ENCODE measurements at places on chromosomes 1 and 21.

GRCh38 chr21:41558842-41559241 is 50.9 kb upstream of the TMPRSS2 start:
- no peak for DNase-seq

- no peak for DNase-seq
Measured at GRCh38 chr21:15006594-15007230, 58.1 kb downstream of the NRIP1 start.

- DNase-seq, result no peak
Measured at GRCh38 chr1:187872550-187872949, 1043.8 kb downstream of the PLA2G4A start.

DNA sequence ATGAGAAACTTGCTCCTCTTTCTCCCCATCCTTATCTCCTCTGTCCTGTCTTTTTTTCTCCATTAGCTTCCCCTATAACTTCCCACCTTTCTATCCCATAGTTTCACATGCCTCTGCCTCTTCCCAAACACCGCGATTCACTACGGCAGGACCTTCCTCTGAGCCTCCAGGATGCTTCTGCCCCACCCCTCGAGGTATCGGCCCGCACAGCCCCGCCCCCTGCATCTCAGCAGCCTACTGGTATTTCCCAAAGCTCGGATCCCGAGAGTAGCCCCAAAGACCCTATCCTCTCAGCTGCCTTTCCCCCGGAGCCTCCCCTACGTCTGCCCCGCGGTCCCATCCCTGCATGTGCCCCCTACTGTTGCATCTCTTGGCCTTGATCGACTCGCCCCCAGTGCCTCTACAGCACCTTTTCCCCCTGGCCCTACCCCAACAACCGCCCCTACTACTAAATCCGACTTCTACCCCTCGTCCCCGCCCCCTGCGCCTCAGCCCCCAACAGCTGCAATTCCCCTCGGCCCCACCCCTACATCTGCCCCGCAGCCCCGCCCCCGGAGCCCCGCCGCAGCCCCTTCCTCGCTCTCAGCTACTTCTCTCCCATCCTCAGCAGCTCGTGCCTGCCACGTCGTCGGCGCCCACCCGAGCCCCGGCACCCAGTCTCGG is 512 bp downstream of the PIAS3 start:
- DNase-seq, result peak; percentile 43

DNA sequence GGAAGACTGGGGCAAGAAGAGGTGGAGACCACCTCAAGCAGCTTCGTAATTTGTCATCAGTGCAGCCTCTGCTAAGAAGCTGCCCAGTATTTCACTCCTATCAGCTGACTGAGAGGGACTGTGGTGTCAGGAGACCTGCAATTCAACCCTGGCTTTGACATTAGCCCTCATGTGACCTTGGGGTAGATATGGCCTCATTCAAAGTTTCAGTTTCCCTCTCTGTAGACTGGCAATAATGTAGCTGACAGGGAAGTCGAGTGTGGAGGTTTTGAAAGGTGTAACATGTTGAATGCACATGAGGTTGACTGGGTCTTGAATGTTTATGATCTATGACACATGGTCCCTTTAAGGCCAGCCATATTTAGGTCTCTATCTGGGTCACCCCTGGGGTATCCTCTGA is 2.2 kb upstream of the SPRR4 start:
- DNase-seq, result no peak

DNA sequence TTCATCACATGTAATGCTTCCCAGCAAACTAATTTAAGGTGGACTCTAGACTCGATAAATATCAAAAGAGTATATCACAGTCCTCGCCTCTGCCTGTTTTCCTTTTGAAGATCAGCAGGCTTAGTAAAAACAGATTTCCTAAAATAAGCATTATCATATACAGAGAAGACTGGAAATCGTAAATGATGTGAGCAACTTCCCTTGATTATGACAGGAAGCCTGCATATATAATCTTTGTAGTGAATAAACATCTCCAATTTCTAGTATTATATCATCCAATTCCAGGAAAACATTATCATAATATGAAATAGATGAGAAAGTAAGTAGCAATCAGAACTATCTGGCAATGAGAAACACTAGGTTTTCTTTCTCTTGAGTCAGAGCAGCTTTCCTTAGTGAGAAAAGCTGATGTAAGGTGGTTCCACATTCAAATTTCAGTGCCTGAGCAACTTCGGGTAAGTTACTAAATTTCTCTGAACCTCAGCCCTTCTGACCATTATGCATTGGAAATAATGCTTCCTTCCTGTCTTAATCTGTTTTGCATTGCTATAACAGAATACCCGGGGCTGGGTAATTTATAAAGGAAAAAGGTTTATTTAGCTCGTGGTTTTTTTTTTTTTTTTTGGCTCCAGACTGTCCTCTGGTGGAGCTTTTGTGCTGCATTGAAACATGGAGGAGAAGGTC is 12.6 kb upstream of the POU2F1 start:
- no peak for DNase-seq

GRCh38 chr21:30042443-30042842 is 102.6 kb upstream of the GRIK1 start:
- DNase-seq, result no peak

DNA sequence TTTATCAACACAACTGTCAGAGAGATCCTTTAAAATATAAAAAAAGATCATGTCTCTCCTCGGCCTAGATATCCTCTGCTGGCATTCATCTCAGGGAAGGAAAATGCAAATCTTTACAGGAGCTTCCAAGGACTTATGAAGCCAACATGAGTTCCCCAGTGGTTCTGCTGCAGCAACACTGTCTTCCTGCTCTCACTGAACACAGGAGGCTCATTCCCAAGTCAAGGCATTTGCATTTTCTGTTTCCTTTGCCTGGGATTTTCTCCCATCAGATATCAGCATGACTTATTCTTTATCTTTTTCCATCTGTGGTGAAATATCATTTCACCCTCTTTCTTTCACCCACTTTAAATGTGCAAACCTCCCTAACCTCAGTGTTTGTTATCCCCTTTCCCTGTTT is 513.8 kb upstream of the ZP4 start:
- DNase-seq, result no peak

DNA sequence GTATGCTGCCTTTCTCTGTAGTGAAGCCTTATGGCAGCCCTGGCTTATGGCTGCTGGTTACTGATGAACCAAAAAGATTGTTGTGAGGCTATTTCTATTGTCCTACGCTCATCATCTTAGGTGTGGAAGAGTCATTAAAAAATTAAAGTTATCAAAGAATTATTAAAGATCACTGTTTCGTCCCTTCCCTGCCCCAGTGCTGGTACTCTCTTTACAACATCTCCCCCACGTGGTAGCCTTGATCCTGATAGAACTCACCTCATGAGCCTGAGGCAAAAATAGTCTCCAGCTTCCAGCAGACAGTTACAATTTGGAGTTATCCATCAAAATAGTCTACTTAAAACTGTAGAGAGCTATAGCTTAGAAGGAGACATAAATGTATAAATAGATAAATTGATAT is 201.5 kb downstream of the S1PR1 start:
- DNase-seq, result no peak

- DNase-seq, result no peak
Measured at GRCh38 chr1:185860311-185860710, 126.1 kb downstream of the HMCN1 start.

DNA sequence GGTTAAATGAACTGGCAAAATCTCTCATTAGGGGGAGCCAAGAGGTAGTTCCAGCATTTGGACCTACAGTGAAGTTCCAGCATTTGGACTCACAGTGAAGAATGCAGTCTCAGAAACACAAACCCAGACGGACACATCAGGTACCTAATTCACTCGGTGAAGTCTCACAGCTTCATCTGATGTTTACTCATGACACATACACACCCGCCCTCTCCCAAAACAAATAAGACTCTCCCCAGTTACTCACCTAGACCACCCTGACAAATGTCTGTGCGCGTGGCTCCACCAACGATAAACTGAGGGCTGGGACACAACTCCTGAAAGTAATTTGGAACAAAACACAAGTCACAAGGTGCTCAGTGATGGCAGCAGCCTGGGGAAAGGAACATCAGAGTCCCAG is 11.4 kb downstream of the CAPN8 start:
- DNase-seq, result no peak

GRCh38 chr1:222697203-222697602 is 15.1 kb downstream of the AIDA start:
- no peak for DNase-seq

DNA sequence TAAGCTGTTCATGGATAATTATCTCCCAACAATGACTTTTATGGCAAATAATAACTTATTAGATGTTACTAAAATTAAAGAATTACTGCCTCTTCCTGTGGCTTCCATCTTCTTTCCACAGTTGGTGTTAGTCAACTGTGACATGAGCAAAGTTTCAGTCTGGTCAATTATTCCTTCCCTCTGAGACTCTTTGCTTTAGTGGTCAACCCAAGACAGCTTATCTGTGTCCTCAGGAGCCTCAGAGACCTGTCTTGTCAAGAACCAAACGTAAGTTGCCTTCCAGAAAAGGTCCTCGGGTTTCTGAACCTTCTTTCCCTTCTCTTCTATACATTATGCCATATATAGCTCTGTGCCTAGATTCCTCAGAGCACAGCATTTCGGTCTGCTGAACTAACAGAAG is 263.2 kb upstream of the ZP4 start:
- DNase-seq, result no peak

GRCh38 chr1:107789817-107790524 is 175.0 kb downstream of the VAV3 start:
- no peak for DNase-seq

DNA sequence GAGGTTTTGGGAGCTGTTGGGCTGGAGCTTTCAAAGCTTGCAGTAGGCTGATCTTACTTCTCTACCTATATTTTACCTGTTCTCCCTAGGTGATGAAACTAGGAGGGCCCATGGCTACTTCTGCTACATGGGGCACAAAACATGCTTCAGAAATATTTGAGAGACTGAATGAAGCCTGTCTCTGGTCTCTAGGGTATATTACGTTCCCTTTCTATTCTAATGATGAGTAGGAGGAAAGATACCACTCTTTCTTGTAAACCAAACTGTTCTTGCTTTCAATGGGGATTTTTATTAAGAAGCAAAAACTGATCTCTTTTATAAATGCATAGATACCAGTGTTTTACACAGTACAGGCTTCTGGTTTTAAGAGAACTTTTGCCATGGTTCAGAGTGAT is 103.1 kb downstream of the GALNT2 start:
- DNase-seq, result no peak

DNA sequence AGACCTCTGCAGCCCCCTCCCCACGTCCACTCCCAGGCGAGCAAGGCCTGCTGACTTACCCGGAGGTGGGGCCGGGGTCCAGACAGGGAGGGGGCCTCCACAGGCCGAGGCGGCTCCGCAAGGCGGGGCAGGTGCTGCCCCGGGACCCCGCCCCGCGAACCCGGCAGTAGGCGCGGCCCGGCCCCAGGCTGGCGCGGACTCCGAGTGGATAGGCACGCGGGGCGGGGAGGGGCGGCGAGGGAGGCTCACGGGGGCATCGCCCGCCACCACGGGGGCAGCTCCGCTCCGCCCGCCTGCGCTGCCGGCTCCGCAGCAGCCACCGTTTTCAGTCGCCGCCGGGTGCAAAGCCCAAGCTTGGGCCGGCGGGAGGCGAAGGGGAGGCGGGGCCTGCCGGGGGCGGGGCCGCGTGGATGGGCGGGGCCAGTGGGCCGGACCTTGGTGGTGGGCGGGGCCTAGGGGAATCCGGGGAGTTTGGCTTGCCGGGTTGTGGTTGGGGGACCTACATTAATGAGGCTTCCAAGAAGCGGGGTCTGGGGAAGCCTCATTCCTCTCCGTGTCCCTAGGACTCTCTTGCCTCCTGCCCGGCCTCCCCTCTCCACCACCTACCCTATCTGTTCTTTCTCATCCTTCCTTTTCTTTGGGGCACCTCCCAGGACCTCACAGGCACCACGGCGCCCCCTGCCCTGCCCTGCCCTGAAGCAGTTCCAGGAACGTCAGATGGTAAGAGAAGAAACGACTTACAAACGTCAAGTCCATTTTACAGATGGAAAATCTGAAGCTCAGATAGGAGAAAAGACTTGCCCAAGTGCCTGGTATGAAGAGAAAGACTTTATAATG is at the start of gene RIMS3:
TSS of gene RIMS3 (minus strand) at position 348 of the 837 bp plus-strand sequence. CDS start 23,757 bp downstream, outside the sequence.
- peak; percentile 99 for DNase-seq

DNA sequence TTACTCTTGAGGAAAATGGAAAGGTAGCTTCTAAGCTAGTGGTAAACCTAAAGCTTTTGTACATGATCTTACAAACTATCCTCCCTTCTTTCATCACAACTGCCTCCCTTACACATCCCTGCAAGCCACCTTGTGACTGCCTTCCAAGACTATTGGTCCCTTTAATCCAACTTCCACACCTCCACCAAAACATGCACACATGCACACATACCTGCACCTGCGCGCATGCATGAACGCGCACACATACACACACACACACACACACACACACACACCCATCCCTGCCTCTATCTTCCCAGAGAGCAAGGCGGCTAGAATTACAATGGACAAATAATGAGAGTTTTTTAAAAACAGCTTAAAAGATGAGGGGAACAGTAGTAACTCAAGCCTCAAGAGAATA is 58.3 kb downstream of the LUZP1 start:
- DNase-seq, result no peak
